Heart right ventricle (tissue), 16 donors: ENCODE measurements at places on chromosomes 1 and 21. TPM values are rescaled to one million over a fixed set of nuclear protein-coding genes. Genes with fewer than 3 reads are reported as not detected.

DNA sequence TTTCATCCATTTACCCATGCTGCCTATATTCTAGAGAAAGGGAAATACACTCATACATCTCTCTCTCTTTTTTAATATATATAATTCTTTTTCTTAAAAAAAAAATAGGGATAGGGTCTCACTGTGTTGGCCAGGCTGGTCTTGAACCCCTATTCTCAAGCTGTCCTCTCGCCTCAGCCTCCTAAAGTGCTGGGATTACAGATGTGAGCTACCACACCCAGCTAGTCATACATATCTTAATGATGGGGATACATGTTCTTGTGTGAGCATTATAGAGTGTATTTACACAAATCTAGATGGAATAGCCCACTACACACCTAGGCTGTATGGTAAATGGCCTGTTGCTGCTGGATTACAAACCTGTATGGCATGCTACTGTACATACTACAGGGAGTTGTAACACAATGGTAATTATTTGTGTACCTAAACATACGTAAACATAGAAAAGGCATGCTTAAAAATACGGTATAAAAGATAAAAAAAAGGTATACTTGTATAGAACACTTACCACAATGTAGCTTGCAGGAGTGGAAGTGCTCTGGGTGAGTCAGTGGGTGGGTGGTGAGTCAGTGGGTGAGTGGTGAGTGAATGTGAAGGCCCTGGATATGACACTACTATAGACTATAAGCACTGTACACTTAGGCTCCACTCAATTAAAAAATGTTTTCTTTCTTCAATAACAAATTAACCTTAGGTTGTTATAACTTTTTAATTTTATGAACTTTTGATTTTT, 72.9 kb downstream of the IVNS1ABP start:
- no peak for DNase-seq

Gene FCGR1A
- 3.4 TPM for polyA plus RNA-seq

- DNase-seq, result no peak
Measured at GRCh38 chr1:93672477-93673162, 9.0 kb downstream of the BCAR3 start.

DNA sequence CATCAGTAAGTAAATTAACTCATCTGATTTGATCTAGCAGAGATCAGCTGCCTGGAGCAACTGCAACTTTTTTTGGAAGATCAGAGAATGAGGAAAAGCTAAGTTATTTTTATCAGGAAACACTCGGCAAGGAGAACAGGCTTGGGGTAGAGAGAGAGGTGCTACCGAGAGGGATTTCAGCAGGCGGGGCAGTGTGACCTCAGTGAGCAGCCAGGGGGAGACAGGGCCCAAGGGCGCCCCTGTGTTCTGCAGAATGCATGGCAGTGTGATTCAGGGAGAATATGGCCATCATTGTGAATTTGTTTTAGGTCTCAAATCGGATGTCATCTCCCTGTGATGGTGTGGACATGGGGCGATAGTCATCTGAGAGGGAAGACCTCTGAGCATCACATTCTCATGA, 484.1 kb upstream of the VAMP3 start:
- no peak for DNase-seq

Gene CLCN6
- 13.8 TPM for polyA plus RNA-seq

- DNase-seq, result no peak
Measured at GRCh38 chr1:203550846-203551245, 56.9 kb downstream of the OPTC start.

- DNase-seq, result no peak
Measured at GRCh38 chr21:43605320-43606215, 53.7 kb downstream of the HSF2BP start.

DNA sequence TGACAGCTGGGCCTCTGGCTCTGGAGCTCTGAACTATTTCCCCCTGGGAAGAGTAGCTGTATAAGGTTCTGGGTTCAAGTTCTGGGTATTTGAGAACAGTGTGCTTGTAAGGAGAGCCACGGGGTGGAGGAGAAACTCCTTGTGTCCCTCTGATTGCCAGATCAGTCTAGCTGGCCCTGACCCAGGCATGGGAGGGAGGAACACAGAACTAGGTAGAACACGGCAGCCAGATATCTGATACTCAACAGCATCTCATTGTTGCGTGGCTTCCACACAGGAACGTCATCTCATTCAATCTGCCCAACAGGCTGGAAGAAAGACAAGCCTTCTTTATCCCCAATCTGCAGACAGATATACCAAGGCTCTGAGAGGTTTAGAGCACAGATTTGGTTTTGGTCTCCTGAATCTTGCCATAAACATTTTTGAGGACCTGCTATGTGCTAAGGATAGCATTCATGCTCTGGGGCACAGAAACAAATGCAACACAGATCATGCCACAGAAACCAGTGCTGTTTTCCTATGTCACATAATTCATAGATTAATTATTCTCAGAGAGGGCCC, 83.8 kb downstream of the PLXNA2 start:
- no peak for DNase-seq

Gene MANEAL
- 0.75 TPM for polyA plus RNA-seq

Gene LINGO4
- 0.51 TPM for polyA plus RNA-seq

Gene OR2AK2
- not detected for polyA plus RNA-seq

DNA sequence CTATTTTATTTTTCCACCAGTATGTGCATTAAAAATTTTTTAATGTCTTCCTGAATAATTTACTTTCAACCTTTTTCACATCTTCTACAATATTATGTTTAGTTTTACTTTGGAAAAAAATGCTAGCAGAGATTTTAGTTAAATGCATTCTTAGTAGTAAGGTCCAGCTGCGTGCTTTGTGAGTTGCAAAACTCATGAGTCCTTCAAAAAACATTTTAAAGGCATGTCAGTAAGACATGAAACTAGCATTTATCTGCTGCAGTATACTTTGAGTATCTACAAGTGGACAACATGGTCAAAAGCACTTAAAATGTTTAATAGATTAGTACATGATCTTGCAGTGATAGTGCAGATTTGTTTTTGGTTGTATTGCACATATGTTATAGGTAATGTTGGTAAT, 139.0 kb downstream of the HS2ST1 start:
- no peak for DNase-seq

Gene EPHA10
- 0.15 TPM for polyA plus RNA-seq

- DNase-seq, result no peak
Measured at GRCh38 chr1:40988280-40988679, 8.8 kb downstream of the CTPS1 start.

- DNase-seq, result no peak
Measured at GRCh38 chr1:212247179-212247721, 38.0 kb upstream of the PPP2R5A start.
